Activated T-helper 1 cell treated with anti-CD3 and anti-CD28 coated beads, Interleukin-2, amount 50 U/mL, for 16 hours (primary cell): ENCODE measurements at places on chromosomes 12 and 14.

- DNase-seq: no peak
Observed at GRCh38 chr14:91326514-91327249, 82.2 kb upstream of the GPR68 start.

DNA sequence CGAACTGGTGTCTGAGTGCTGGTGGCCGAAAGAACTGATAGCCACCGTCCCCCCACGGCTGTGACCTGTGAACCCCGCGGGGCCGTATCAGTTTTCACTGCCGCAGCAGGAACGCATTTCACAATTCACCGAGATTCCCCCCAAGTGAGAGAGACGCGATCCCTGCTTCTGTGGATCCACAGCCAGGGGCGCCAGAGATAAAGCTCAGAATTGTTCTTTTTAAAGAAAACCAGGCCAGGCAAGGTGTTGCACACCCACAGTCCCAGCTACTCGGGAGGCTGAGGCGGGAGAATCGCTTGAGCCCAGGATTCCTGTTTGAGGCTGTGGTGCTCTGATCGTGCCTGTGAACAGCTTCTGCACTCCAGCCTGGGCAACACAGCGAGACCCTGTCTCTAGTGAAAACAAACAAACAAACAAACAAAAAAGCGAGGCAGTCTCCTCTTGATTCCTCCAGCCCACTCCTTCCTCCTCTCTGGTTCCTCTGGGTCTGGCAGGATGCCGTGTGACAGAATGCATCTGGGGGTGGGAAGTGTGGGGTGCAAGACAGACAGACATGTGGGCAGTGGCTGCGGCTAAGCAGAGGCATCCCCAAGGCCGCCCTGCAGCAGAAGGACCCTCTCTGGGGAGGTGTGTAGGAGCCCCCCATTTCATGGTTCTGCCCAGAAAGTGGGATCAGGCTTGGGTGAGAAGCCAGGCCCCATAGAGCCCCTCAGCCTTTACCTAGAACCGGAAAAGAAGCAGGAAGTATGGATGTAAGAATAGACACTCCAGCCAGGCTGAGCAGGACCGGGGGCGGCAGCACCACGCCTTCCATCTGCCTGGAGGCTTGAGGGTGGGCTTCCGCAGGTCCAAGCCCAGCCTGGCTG lies 39.2 kb upstream of the PPP1R13B start:
- no peak for DNase-seq

GRCh38 chr12:124466216-124467128 lies 100.9 kb downstream of the NCOR2 start:
- peak; percentile 79 for DNase-seq

DNA sequence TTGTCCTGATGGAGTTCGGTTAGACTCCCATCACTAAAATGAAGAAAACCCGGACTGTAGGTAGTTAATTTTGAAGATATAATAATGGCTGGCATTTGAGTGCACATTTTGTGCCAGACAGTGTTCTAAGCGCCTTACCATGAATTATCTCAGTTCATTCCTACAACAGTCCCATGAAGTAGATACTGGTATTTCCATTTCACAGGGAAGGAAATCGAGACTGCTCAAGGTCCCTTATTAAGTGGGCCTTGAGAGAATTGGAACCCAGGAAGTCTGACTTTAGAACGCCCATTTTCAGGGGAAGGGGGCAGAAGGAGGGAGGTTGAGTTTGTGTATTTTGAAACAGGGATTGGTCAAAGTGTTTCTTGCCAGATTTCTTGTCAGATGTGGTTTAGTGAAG lies 855 bp downstream of the MNAT1 start:
- DNase-seq: no peak

GRCh38 chr14:51818748-51819380 lies 41.5 kb upstream of the GNG2 start:
- no peak for DNase-seq

DNA sequence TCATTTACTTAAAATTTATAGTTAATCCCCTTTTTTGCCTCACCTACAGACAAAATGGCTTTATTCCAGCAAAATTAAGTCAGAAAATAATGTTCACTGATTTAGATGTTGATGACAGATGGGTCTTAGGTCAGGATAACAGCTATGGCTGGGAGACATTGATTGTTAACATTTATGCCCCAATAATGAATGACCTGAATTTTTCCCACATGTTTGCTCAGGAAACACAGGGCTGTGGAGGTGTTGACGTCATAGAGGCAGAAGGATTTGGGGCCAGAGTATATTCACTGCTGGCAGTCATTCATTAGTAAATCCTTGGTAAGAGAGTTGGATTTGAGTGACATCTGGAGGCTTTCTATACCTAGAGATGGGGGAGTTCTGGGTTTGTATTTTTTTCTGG lies 121.3 kb downstream of the PDE3A start:
- DNase-seq: no peak

DNA sequence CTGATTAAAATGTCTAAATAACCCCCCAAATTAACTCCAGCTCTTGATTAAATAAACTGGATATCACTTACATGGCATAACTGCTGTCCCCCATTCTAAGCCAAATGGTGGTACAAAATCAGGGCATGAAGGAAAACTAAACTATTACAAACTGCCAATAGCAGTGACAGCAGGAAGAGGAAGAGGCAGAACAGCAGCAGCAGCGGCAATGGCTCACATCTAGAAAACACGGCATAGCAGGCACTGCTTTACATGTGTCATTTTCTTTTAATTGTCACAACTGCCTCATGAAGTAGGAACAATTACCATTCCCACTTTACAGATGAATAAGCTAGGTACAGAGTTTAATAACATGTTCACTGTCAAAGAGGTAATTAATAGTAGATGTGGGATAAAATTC lies 92.0 kb downstream of the EPS8 start:
- no peak for DNase-seq

DNA sequence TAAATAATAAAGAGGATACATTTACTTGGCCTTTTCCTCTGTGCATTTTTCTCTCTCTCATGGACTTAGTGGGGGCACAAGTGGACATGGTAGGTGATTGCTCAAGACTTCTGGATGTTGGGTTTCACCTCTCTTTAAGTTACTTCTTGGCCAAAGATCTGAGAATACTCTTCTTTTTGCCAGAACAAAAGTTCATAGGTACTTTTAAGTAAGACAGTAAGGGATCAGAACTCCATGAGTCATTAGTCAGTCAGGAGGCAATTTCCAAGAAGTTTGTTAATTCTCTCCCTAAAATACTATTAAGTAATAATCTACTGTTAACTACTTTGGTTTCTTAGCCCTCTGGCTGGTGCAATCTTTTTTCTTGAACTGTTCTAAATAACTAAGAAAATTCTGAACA lies 84.2 kb downstream of the GRIP1 start:
- no peak for DNase-seq

- DNase-seq: no peak
Observed at GRCh38 chr12:14284184-14284722, 81.2 kb upstream of the ATF7IP start.

GRCh38 chr14:61838661-61839245 lies 76.5 kb downstream of the SNAPC1 start:
- DNase-seq: no peak

GRCh38 chr12:89059721-89060541 lies 292.4 kb downstream of the DUSP6 start:
- no peak for DNase-seq

GRCh38 chr12:109432431-109432830 lies 44.7 kb downstream of the KCTD10 start:
- DNase-seq: no peak

DNA sequence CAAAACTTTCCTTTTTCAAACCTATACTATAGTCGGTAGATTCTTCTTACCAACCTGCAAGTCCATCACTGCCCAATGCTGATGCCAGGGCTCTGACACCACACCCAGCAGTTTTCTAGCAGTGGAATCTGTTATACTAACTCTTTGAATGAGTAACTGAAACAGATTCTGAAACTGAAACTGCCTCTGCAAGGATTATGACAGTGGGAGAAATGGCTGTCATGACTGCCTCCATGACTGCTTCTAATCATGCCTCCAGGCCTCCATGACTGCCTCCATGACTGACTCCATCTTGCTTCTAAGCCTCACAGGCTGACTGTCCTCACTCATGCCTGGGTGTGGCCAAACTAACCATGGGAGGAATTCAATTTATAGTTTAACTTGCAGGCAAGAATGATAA lies 29.4 kb upstream of the OXA1L start:
- DNase-seq: no peak

- no peak for DNase-seq
Observed at GRCh38 chr14:24130380-24130716, at the start of gene FITM1. Gene FITM1 (plus strand): TSS chr14:24130659. CDS start chr14:24131564, 905 bp downstream.

DNA sequence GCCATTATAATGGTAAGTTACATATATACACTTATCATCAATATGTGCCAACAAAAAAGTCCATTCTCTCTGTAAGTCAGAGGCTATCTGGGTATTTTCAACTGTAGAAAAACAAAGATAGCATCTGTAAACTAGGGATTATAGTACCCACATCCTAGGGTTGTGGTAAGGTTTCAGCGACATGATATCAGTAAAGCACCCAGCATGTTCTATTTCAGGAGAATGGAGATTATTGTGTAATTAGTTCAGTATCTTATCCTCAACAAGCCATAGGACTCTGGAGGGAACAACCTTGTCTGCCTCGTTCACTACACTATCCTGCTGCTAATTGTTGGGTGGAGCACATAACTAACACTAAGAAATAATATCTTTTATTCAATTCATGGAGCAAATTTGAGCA lies 19.7 kb upstream of the CKAP4 start:
- no peak for DNase-seq

DNA sequence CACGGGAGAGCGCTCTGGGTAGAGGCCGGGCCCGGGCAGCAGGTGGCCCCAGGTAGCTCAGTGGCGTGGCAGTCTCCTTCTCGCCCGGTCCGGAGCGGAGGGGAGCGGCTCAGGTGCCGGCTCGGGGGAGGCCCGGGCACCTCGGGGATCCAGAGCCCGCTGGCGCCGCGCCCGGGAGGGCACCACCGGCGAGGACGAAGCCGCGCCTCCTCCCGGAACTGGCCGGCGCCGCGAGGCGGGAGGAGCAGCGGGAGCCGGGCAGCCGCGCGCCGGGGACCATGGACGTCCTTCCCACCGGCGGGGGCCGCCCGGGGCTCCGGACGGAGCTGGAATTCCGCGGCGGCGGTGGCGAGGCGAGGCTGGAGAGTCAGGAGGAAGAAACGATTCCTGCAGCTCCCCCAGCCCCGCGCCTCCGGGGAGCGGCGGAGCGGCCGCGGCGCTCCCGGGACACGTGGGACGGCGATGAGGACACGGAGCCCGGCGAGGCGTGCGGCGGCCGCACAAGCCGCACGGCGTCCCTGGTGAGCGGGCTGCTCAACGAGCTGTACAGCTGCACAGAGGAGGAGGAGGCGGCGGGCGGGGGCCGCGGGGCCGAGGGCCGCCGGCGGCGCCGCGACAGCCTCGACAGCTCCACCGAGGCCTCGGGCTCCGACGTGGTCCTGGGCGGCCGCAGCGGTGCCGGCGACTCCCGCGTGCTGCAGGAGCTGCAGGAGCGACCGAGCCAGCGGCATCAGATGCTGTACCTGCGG lies 21.5 kb upstream of the GNS start:
- no peak for DNase-seq

DNA sequence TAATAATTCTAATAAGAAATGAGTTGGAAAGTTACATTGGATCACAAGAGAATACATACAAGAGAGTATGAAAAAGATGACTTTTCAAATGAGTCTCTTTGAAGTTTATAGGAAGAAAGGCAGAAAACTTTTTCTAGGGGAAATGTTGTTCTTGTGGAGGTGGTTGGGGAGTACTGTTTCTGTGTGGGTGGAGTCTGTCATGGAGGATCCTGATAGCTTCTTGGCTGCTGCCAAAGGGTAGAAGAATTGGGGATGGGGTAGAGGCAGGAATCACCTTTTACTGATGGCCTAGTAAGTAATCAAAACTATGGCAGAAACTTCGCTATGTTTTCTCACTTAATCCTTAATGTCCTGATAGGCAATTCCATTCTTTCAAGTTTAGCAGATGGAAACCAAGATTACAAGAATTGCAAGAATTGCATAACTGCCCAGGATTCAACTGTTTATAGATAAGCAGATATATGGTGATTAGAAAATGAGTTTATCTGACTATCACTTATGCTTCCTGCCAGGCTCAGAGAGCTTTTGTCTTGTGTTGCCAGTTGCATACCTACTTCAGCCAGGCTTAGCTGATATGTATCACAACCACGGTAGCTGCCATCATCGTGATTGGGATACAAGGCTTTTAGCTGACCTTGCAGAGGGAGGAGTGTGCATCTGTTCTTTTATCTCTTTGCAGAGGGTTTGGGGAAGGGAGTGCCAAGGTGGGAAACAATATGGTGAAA lies 463.9 kb downstream of the TMTC2 start:
- DNase-seq: no peak

GRCh38 chr14:61215222-61216020 lies 65.7 kb downstream of the TMEM30B start:
- no peak for DNase-seq

DNA sequence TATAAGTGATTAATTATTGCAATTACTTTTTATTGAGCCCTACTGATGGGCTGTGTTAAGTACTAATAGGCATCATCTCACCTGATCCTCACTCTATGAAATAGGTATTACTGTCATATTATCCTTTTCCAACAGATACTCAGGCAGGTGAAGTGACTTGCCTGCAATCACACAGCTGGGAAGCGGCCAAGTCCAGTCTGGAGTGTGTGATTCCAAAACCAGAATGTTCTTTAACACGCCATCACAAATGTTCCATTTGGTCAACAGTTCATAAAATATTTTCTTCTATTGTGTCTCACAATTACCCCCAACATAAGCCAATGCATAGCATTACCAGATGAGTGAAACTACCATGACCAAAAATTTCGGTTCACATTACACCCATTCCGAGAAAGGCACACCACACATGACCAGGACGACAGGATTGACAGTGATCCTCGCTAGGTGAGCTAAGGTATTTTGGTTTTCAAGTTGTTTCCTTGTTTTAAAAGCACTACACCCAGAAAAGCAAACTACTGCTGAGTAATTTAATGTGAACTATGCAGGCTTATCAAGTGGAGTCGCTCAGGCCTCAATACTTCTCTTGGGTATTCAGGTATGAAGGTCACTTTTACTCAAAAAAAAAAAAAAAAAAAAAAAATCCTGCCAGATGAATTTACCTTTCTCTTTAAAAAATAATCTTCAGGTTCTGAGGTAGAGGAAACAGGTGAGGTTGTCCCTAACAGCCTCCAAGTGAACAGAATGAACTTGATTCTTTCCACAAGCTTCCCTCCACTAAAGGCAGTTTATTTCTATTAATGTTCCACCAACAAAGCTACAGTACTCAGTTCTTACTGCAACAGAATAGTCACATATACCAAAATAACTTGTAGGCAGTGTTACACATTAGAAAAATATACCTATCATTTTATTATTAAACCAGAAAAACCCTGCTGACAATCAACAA lies 2.4 kb downstream of the VPS37B start:
- no peak for DNase-seq

GRCh38 chr14:52265253-52265652 lies 2.2 kb upstream of the PTGDR start:
- no peak for DNase-seq

DNA sequence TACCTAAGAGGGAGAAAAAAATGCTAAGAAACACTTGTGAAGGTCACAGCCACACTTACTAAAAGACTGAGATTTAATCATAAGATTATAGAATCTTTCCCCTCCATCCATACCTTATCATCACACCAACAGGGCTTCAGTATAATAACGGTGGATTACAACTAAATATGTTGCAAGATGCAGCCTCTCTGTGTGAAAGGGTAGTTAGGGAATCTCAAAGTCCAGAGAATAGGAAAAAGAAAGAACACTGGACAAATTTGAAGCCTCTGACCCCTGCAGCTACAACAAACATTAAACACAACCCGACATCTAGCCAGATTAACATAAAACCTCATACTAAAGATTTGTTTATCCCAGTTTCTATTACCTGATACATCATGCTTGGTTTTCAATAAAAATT lies 181.0 kb downstream of the C12orf42 start:
- DNase-seq: no peak

- peak; percentile 44 for DNase-seq
Observed at GRCh38 chr14:54564868-54565784, 1.8 kb upstream of the SAMD4A start.

GRCh38 chr12:57389033-57389432 lies 41.8 kb downstream of the R3HDM2 start:
- DNase-seq: no peak
